ENCODE measurements at places on chromosomes 6 and 20. TPM values are rescaled to one million over a fixed set of nuclear protein-coding genes. Genes with fewer than 3 reads are reported as not detected.
A peak's percentile ranks its signal among the peaks of the same experiment; 100 is the strongest.

IRAK1BP1 gene
- 1.3 TPM for polyA plus RNA-seq

GRCh38 chr6:145587334-145587733, 148.0 kb downstream of the EPM2A start:
- H3K4me1 ChIP-seq = no peaks in the 10 kb centered on the region
- no peak overlapping the region for H3K27ac ChIP-seq
- DNase-seq = no peak
- H3K4me3 ChIP-seq = no peak overlapping the region
- no peaks in the 10 kb centered on the region for H3K36me3 ChIP-seq

- no peaks in the 10 kb centered on the region for H3K4me1 ChIP-seq
- no peaks in the 10 kb centered on the region for H3K36me3 ChIP-seq
- no peak overlapping the region for H3K4me3 ChIP-seq
- no peak for DNase-seq
- no peak overlapping the region for H3K27ac ChIP-seq
- no peaks in the 10 kb centered on the region for H3K27me3 ChIP-seq
Observed at GRCh38 chr6:68247782-68248181, 387.3 kb upstream of the ADGRB3 start.

- DNase-seq = no peak
- H3K4me3 ChIP-seq = no peak overlapping the region
- no peaks in the 10 kb centered on the region for H3K4me1 ChIP-seq
- H3K27ac ChIP-seq = no peak overlapping the region
- H3K27me3 ChIP-seq = no peaks in the 10 kb centered on the region
Observed at GRCh38 chr6:88869263-88870020, 94.0 kb downstream of the RNGTT start.

DNA sequence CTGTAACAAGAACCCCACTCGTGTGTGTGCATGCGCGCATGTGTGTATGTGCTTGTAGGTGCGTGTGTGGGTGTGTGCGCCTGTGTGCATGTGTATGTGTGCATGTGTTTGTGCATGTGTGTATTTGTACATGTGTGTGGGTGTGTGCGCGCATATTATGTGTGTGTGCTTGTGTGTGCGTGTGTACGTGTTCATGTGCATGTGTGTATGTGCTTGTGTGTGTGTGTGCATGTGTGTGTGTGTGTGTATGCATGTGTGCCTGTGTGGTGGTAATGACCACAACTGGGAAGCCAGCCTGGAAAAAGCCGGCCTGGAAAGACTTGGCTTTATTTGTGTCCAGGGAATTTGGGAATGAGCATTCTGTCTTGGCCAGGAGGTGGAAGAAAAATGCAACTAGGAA, 157.5 kb downstream of the PAX1 start:
- H3K36me3 ChIP-seq = no peaks in the 10 kb centered on the region
- H3K4me3 ChIP-seq = no peak overlapping the region
- H3K27me3 ChIP-seq = no peaks in the 10 kb centered on the region
- no peaks in the 10 kb centered on the region for H3K4me1 ChIP-seq

- H3K27ac ChIP-seq = no peak overlapping the region
- H3K27me3 ChIP-seq = no peaks in the 10 kb centered on the region
- DNase-seq = no peak
- H3K36me3 ChIP-seq = no peaks in the 10 kb centered on the region
Observed at GRCh38 chr6:161407115-161407514, 133.3 kb upstream of the AGPAT4 start.

DNA sequence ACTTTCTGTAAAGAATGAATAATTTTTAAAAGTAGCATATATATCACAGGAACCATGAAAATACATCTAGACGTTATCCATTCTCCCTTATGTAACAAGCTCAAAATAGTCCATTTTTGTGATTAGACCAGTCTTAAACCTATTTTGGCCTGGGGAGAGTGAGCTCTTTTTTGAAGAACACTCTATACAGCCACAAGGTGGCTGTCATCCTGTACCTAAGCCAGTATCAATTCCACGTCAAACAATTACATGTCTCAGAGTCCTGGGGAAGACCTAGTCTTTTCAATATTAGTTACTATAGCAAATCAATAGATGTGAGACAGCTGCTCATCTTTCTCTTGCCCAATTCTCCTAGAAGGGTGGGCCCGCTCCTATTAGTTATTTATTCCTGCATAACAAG, 28.4 kb downstream of the FBXO5 start:
- H3K27ac ChIP-seq = no peak overlapping the region
- H3K4me1 ChIP-seq = no peaks in the 10 kb centered on the region

DNA sequence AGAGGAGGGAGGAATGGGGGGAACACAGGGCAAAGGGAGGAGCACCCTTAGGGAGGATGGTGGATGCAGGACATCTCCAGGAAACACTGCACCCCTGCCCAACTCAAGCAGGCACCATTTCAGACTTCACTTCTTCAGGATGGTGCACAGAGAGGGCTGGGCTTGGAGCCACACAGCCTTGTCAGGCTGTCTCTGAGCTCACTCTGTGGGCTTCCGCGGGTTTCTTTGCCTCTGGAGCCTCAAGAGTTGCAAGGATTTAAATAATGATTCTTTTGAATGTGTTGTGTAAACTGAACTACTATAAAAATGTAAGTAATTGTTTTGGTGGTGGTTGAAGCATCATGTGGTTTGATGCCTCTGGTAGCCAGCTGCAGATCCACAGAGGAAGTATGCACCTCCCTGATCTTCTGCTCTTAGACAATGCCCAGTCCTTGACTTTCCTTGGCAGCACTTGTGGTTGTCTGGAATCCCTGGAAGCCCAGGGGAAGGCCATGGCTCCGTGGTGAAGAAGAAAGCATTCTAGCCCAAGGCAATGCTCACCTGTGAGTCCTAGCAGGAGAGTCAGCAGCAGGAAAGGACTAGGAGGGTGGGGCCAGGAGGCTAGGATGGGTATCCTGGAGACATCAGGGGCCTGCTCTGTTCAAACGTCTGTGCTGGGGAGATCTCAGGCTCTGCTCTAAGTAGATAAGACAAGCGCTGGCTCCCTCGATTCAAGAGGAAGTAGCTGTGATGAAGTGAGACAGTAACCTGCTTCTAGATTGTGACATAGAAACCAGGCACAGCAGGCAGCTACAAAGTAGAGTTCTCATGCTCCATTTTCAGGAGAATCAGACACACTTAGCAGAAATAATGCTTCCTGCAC, 50.2 kb upstream of the SIRPG start:
- no peaks in the 10 kb centered on the region for H3K36me3 ChIP-seq
- H3K4me1 ChIP-seq = no peaks in the 10 kb centered on the region
- H3K27ac ChIP-seq = no peak overlapping the region
- no peaks in the 10 kb centered on the region for H3K27me3 ChIP-seq
- no peak overlapping the region for H3K4me3 ChIP-seq
- DNase-seq = no peak

DNA sequence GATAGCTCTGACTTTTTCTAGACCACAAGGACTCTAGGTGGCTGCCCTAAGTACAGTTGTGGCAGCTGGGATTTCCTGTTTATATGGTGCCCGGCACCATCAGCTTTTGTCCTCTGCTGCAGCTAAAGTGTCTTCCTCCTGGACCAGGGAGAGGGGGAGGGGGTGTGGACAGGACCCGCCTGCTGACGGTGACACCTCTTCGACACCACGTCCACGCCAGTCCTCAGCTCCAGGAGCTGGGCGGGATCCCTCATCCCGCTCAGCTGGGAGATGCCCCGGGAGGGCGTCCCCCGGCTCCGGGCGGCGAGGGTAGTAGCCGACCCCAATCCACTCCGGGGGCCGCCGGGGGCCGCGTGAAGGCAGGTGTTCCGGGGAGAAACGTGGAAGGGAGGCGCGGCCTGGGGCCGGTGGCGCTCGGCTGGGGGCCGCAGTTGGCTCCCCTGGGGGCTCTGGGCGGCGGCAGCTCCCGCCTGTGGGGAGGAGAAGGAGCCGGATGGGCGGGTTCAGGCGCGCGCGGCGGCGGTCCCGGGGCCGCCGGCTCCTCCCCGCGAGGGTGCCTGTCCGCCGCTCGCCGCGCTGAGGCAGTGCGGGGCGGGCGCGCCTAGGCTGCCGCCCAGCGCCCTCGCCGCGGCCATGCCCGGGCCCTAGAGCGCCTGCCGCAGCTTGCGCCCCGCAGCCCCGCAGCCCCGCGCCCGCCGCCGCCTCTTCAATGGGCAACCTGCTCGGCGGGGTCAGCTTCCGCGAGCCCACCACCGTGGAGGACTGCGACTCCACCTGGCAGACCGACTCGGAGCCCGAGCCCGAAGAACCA, at the start of gene OGFRL1:
Gene OGFRL1, plus strand, starts transcription at position 584 of the 811 bp plus-strand sequence. Its CDS starts 126 bp downstream, at position 710.
- H3K4me1 ChIP-seq = no peaks in the 10 kb centered on the region
- no peaks in the 10 kb centered on the region for H3K27me3 ChIP-seq
- H3K4me3 ChIP-seq = peak within 1 kb of the TSS; percentile 90
- peak; percentile 88 for DNase-seq
- H3K27ac ChIP-seq = peak within 1 kb of the TSS; percentile 44

Data from aorta (tissue), 5 donors.